ENCODE measurements at places on chromosomes 12 and 14.

DNA sequence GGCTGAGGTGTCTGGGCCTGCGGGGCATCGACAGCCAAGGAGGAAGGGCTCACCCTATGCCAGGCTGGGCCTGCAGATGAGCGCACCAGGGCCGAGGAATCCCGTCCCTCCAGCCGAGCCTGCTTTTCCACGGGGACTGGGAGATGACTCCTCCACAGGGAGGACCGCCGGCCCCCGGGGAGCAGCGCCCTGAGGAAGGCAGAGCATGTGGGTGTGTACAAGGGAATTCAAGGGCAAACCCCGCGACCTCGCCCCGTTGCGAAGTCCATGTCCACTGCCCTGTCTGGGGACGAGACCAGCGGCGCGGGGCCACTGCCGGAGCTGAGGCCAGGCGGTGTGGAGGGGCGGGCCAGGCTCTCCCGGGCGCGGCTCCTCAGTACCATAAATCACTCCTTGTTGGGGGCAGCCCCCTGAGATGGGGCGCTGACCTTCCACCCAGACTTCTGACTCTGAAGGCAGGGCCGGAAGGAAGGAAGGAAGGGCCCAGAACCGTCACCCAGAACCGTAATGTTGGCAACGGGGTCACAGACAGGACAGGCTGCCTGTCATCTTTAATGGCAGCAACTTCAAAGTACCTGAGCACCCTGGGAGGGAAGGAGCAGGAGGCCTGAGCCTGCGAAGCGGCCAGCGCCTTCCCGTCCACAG lies 52.5 kb downstream of the RNF34 start:
- DNase-seq, result no peak

DNA sequence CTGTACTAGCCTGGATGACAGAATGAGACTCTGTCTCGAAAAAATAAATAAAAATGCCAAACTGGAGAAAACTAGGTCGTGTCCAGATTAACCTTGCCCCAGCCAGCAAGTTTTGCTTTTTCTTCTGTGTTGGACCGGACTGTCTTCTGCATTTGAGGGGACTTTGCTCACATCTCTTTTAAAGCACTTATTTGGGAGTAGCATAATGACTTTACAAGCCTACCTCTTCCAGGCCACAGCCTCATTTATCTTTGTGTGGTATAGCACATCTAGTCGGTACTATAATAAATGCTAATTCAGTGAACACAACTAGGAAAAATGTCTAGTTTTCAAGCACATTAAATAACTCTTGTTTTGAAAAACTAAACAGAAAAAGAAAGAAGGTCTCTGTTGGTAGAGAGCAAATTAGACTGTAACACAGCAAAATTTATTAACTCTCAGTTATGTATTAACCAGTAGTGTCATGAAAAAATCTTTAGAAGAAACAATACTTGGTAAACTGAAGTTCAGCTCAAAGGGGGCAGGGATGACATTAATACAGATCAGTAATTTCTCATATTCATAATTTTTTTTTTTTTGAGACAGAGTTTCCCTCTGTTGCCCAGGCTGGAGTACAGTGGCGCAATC lies 52.0 kb downstream of the WDHD1 start:
- no peak for DNase-seq

DNA sequence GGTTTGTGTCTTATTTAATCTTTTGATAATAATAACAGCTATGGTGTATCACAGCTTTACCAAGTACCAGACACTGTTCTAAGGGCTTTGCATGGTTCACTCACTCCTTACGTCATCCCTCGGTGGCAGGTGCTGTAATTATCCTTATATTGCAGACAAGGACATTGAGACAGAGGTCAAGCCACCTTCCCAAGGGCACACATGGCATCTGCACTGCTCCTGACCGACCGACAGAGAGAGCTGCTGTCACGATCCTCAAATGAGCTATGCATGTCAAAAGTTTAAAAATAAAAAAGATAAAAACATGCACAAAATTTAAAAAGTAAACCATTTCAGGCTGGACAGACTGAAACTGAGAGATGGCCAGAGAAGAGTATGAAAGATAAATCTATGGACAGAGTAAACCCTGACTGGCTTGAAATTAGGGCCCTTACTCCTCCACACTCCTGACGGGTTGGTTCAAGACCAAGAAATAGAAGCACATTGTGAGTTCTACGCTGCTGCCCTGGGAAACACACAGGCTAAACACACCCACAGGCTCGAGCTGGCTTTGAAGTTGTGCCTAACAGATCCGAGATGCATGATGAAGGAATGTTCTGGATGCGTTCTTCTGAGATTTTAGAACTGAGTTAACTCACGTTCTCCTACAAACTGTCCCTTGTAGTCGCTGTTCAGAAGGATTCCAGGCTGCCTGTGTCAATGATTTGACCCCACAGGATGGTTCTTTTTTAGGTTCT lies 268.7 kb downstream of the ZFP36L1 start:
- no peak for DNase-seq

- no peak for DNase-seq
Observed at GRCh38 chr12:55664826-55665225, 28.1 kb downstream of the OR10P1 start.

- DNase-seq, result no peak
Observed at GRCh38 chr12:2862876-2863275, 6.0 kb upstream of the TEX52 start.

DNA sequence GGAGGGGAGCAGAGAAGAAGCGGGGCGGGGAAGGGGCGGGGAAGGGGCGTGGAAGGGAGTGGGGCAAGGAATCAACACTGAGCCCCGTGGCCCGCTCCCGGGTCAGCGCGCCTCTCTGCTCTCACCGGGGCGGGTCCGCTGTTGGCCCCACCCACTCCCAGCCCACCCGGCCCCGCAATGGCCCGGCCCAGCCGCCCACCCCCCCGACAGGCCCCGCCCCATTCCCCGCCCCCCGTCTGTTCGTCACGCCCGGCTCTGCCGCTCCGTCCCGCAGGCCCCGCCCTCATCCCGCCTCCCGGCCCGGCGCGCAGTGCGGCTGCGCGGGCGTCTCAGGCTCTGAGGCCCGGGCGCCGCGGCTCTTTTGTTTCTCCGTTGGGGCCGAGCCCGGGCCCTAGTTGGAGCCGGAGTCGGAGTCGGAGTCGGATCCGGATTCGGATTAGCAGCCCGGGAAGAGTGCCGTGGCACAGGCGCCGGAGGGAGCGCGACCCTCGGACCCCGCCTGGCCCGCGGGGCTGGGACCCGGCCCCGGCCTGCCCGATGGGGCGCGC lies at the start of gene ULK1:
ULK1 (plus strand) TSS at position 310 of the 548 bp plus-strand sequence. CDS start 380 bp downstream, outside the sequence.
- peak; percentile 92 for DNase-seq

DNA sequence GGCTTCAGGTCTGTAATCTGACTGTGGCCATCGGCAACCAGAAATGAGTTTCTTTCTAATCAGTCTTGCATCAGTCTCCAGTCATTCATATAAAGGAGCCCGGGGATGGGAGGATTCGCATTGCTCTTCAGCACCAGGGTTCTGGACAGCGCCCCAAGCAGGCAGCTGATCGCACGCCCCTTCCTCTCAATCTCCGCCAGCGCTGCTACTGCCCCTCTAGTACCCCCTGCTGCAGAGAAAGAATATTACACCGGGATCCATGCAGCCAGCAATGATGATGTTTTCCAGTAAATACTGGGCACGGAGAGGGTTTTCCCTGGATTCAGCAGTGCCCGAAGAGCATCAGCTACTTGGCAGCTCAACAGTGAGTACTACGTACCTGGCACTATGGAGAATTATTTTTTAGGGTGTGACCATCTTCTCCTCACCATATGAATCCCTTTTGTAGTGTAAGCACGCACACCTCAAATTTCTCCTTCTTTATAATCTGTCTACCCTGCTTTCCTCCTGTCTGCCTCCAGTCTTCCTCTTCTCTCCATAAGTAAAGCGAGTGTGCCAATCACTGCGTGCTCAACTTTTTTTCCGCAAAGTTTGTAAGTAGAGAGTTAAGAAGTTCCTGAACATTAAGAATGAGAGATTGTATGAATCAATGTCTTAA lies at the start of gene TPH2:
TPH2 (plus strand) TSS at position 118 of the 658 bp plus-strand sequence; CDS start at position 260, 142 bp downstream.
- peak; percentile 67 for DNase-seq

GRCh38 chr12:121801595-121802484 lies 2.0 kb upstream of the SETD1B start:
- DNase-seq, result peak; percentile 59

GRCh38 chr12:2221030-2221621 lies 168.3 kb downstream of the CACNA1C start:
- DNase-seq, result no peak

GRCh38 chr14:67265131-67265530 lies 23.9 kb downstream of the PALS1 start:
- DNase-seq, result no peak

- no peak for DNase-seq
Observed at GRCh38 chr12:10701131-10701681, 21.9 kb downstream of the YBX3 start.

GRCh38 chr12:113081873-113082272 lies 25.3 kb downstream of the DTX1 start:
- DNase-seq, result no peak

- no peak for DNase-seq
Observed at GRCh38 chr12:126708492-126708896, 1558.5 kb upstream of the TMEM132C start.

DNA sequence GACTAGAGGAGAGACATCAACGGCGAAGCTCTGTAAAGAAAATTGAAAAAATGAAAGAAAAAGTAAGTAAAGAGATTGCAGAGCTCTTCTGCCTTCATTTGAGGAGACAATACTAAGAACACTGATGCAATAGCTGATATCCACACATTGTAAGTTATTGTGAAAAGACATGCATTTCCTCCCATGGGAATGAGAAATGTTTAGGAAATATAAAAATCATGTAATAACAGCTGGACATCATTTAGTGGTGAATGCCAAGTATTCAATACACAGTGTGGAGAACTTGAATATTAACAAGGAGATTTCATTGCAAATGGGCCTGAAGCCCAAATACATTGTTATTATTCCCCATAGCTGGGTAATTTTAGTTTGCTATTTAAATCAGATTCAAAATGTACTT lies 179.2 kb downstream of the KICS2 start:
- no peak for DNase-seq

GRCh38 chr14:94087891-94088290 lies 6.8 kb downstream of the IFI27L1 start:
- no peak for DNase-seq

DNA sequence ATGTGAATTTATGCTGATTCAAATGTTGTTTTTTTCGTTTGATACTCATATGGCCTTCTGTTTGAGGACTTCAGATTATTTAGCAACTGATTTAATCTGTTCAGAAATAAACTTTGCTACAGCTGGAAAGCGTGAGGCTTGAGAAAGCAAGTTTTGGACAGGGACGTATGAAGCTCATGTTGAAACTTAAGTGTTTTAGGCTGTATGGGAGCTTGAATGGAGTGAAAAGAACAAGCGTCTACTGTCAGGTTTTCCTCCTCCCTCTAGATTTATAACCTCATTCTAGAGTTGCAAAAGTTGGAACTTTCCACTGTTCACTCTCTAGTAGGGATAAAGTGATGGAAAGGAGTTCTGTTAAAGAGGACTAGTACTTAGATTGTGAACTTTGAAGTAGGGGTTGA lies 1.0 kb downstream of the PRPF39 start:
- no peak for DNase-seq

GRCh38 chr14:65703521-65703920 lies 291.0 kb downstream of the FUT8 start:
- no peak for DNase-seq

GRCh38 chr12:126337556-126338441 lies 1272.6 kb downstream of the AACS start:
- DNase-seq, result no peak

DNA sequence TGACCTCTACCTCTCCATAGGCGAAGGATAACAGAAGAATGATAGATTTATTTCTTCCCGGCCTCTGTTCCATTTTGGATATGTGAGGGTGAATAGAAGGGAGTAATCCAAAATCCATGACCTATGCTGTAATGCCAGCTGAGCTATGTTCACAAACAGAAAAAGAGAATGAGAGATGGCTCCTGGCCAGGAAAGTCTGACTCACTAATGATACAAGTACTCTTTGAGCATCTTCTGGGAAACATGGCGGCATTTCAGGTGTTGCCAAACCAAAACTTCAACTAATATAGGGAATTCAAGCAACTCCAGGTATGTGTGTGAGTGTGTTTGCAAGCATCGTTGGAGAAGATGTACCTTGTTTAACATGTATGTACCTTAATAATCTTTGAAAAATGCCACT lies 55.1 kb downstream of the MED13L start:
- DNase-seq, result no peak

DNA sequence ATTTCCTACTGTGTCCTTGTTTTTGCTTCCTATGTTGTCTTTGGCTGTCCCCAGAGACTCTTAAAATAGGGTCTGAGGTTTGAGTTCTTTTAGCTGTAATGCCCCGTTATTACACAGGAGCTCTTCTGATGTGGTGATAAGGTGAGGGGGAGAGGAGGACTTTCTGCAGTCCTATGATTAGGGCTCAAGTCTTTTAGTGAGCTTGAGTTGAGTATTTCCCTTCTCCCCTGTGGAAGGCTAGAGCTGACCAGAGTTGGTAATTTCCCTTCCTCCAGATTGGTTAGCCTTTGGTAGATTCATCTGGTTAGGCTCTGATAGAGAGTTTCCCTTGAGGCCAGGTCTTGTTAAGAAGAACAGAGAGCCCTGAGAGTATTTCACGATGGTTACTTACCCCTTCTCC lies 4.3 kb upstream of the HIF1A start:
- DNase-seq, result no peak

- no peak for DNase-seq
Observed at GRCh38 chr12:113159937-113160336, 10.4 kb downstream of the CFAP73 start.

GRCh38 chr12:102371165-102371564 lies 109.2 kb downstream of the IGF1 start:
- DNase-seq, result no peak

- DNase-seq, result no peak
Observed at GRCh38 chr14:33480071-33480886, 470.6 kb downstream of the EGLN3 start.

DNA sequence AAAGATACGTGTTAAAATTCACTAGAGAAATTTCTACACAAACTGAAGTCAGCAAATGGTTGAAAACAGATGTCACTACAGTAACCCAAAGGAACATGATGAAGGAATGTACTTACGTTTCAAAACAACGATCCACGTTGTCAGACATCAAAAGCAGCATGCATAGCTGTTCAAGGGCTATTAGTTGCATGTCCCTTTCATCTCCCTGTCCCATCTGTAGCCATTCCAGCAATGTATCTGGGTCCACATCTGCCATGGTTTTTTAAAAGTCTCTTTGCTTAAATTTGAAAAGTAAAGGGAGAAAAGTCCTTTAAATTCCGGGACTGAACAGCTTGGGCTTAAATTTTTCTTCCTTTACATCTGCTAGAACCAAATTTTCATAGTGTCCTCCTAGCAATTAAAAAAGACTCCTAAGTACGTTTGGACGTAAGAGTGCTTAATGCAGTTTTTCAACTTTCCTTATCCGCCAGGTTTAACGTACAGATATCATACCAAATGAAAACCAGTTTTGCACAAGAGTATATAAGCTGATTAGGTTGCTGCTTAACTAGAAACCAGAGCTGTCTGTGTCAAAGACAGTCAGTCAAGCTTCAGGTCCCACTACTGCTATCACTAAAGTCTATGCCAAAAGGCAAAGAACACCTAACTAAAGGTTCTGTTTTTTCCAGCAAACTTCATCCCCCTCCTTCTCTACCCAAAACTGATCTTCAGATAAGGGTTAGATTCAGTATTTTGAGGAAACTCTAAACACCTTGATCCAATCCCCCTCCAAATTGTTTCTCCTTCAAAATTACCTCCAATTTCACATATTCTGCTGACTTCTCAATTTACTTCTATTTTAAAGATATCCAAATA lies 1.7 kb downstream of the HECTD1 start:
- DNase-seq, result peak; percentile 15
